LHCN-M2 (cell line): ENCODE measurements at places on chromosomes 3 and 15. TPM values are rescaled to one million over a fixed set of nuclear protein-coding genes. Genes with fewer than 3 reads are reported as not detected.

DNA sequence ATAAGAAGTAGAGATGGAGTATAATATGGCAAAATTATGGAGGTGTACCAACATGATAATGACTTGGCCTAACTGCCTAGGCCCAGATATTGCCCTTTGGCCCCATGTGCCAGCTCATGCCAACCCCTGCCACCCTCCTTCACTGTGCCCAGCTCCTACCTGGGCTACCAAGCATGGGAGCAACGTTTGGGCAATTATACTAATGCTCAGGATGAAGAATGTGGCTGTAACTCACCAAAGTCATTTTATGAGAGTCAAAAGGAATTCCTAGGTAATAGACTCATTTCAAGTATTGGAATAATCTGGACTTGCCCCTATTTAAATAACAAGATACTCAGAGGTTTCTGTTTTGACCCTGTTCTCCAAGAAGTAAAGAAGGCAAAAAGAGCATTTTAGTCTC is 240.2 kb upstream of the IL12A start:
- DNase-seq: no peak

ASB14 gene
- not detected in 2 replicates for total RNA-seq

DNA sequence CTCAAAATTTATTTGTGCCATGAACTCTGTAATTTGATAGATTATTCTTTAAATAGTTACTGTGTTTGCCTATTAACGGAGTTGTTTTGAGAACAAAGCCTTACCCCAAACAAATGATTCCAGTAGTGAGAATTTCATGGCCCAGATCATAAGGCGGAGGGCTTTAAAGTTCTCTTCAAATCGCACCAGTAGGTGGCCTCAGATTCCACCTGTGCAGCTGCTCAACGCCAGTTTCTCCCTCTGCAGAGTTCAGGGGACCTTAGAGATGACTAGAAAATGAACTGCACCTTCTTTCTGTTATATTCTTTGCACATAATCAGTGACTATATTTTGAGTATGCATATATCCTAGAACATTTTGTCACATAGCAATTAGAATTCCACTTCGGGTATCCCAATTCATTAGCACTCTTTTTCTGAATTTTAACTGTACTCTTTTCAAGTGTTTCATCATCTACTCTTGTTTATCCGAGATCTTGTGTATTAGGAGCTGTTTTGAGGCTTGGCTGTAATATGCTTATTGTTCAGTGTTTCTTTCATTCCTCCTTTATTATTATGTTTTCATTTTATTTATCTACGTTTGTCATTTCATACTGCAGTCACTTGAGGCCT is 232.6 kb upstream of the CHRM5 start:
- DNase-seq: peak; percentile 20

CCDC33 gene
- not detected in 2 replicates for total RNA-seq

DNA sequence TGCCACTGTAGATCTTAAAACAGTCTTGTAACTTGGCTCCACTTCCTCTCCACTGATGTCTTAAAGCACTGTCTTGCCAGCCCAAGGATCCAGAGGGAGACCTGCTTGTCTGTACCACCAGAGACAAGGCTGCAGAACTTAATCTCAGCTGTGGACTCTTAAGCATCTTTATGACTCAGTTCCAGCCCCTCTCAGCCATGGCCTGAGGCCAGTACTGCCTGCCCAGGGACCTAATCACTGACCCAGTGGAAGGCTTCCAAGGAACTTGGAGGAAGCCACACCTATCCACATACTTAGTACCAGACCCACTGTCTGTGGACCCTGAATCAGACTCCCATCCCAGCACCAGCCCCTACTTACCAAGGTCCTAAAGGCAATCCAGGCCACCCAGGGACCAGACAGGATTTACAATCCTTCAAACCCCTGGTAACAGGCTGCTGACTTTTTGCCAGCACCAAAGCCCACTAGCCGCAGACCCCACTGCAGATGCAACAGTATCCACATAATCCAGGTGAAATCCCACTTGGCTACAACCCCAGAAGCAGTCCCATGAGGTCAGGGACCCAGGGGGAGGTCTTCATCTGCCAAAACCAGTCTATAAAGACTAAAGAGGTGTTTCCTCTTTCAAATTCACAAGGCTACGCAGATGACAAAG is 41.9 kb upstream of the PRR20G start:
- no peak for DNase-seq

ANKUB1 gene
- 0.06 TPM in 1 of 2 replicates, not detected in the other for total RNA-seq

SRGAP3 gene
- 0.86 and 1.5 TPM in 2 replicates for total RNA-seq

- peak; percentile 18 for DNase-seq
These were observed 40.6 kb upstream of the NMNAT3 start for GRCh38 chr3:139718415-139718814.

- DNase-seq: peak; percentile 47
These were observed 927 bp upstream of the FYTTD1 start for GRCh38 chr3:197748597-197749314.

- DNase-seq: no peak
These were observed 54.3 kb downstream of the HMG20A start for GRCh38 chr15:77475001-77475400.

PLS1 gene
- 0.45 and 1.1 TPM in 2 replicates for total RNA-seq

GRCh38 chr15:67006083-67007065 is 59.0 kb upstream of the SMAD3 start:
- DNase-seq: no peak

CCR2 gene
- not detected in 2 replicates for total RNA-seq

CGNL1 gene
- 2.0 and 2.2 TPM in 2 replicates for total RNA-seq

CCDC54 gene
- total RNA-seq: not detected in 2 replicates

- DNase-seq: no peak
These were observed 57.2 kb downstream of the EFCAB12 start for GRCh38 chr3:129371041-129371826.

GRCh38 chr15:73108676-73109075 is 56.4 kb downstream of the NEO1 start:
- no peak for DNase-seq
